NCI-H1048 (cell line): ENCODE measurements at places on chromosomes 2 and 18.

- DNase-seq: no peak
These were observed 67.0 kb downstream of the LBH start for GRCh38 chr2:30298302-30298701.

- DNase-seq: no peak
These were observed 84.8 kb downstream of the ACTR3 start for GRCh38 chr2:113974727-113975126.

- DNase-seq: no peak
These were observed 87.1 kb downstream of the POLE4 start for GRCh38 chr2:75045526-75046050.

- DNase-seq: no peak
These were observed 47.8 kb downstream of the STK25 start for GRCh38 chr2:241460631-241461030.

DNA sequence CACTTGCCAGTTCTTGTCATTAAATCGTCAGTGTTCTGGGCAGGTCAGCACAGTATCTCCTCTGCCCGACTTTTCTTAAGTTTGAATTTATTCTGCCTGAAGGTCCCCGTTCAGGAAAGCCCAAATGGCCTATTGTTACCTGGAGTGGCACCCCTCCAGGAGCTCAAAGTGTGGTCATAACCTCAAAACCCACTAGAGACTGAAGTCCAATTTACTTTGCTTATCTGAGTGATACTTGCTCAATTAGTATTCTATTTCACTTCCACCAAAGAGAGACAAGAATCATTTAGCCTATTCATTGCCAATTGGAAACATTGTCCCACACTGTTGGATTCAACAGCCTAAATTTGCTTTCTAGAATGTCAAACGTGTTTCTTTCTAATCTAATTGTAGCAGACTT, 375.3 kb downstream of the LNPK start:
- DNase-seq: no peak

DNA sequence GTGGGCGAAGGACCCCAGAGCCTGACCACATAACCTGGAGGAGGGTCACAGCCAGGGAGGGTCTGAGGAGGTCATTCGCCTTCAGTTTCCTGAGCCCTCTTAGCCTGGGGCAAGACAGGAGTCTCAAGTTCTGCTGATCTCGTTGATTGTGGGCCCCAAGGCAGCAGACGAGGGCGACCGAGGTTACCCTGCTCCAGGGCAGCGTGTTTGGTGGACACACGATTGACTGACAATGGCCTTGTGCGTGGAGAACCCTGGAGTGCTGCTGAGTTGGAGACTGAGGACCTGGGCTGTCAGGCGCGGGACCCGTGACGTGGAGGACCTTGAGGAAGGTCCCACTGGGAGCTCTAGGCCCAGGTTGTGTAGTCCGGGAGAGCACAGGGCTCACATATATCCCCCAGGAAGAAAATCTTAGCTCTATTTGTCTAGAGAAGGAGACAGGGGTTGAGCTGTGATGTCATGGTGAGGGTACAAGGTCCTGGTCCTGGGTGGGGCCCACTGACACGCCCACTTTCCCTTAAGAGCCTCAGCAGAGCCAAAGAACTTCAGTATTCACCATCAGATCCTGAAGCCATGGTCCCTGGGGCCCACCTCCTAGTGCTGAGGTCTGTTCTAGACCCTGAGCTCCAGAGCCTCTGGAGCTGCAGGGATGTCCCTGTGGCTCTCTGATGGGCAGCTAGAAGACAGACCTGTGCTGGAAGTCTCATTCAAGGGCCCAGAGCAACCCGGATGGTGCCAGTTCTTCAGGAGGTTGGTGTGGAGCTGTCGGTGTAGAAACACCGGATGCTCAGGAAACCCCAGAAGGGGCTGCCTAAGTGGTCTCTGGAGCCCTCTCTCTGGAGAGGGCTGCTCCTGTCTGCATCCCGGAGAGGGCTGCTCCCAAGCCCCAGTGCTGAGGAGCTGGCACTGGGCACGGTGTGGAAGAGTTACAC, 53.1 kb downstream of the DYSF start:
- DNase-seq: no peak

GRCh38 chr2:224523626-224524577, 61.3 kb downstream of the CUL3 start:
- no peak for DNase-seq

- DNase-seq: no peak
These were observed 221.3 kb upstream of the RAB6C start for GRCh38 chr2:129757915-129758783.

GRCh38 chr2:130337735-130338325, 4.9 kb upstream of the IMP4 start:
- DNase-seq: no peak

DNA sequence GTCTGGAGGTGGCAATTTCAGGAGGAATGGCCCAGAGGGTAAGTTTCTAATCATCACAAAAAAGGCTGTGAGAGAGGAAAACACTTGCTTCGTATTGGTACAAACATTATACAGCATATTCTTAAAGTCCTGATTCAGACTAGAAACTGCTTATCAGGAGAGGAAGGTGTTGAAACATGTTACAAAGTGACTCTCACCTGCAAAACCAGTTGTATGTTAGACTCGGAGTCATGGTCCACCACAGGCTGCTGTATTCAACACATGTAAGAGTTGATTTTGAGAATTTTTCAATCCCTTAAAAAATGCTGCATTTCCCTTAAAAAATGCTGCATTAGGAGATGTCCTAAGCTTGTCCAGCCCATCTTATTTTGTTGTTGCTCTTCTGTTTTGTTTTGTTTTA, 61.5 kb downstream of the MBP start:
- no peak for DNase-seq

- no peak for DNase-seq
These were observed 81.7 kb upstream of the CTAGE1 start for GRCh38 chr18:22499421-22499820.

DNA sequence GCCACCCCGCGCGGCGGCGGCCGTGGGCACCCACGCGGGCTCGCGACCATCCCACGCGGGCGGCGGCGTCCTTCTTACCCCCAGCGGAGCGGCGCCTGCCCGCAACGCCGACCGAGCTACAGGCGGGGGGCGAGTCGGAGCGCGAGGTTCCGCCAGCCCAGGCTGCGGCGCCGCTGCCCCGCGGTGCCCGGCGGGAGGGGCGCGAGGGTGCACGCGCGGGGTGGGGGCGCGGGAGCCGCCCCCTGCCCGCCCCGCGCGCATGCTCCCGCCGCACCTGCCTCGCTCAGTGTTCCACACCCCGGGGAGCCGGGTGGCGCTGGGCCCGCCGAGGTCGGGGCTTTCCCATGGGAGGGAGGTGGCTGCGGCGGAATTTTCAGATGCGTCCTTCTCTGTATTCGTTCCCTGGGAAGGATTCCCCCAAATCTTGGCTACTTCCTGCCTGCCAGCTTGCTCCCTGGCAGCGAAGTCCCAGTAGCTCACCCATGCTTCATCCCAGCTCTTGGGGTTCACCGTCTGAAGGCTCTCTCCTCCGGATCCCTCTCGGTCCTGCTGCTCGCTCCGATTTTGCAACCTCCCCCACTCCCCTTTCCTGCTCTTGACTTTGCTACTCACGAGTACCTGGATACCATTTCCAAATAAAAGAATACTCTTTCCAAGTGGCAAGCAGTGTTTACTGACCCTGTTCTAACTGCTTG, at the start of gene L3MBTL4:
L3MBTL4 (minus strand) TSS at position 189 of the 695 bp plus-strand sequence. CDS start 103,286 bp downstream, outside the sequence.
- no peak for DNase-seq

DNA sequence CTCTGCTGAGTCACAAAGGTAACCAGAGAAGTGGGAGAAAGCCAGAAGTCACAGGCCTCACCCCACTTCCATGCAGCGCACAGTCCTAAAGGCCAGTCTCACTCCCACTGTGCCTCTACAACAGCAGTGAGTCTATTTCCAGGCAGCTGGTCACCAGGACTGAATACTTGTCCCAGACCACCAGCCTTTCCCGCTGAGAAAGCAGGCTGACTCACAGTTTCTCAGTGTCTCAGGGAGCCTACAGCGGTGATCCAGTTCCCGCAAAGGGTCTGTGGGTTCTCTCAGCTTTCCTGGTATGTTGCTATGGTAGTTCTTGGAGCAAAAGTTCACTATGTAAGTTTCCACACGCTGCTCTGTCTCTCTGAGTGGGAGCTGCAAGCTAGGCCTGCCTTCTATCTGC, 622.5 kb downstream of the RNF144A start:
- DNase-seq: no peak

DNA sequence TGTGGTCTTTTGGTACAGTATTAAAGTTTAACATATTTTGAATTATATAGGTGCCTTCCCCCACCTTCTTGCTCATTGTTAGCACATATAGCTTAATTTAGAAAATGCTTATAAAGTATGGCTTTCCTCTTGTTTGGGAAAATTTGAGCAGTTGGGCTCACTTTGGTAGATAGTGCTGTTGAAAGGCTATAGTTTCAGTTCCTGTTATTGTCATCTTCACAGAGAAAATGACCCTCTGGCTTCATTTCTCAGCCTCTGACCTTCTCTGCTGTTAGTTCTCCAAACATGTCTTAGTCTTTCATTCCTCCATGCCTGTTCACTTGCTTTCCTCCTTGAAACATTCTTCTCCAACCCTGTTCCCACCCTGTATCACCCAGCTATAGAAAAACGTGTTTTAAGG, 200.6 kb downstream of the WDR7 start:
- no peak for DNase-seq

- no peak for DNase-seq
These were observed 35.0 kb downstream of the GLI2 start for GRCh38 chr2:120770641-120771040.
